Stimulated activated CD8-positive, alpha-beta memory T cell treated with anti-CD3 and anti-CD28 coated beads, Interleukin-4, amount 100 ng/mL, for 4 hours (primary cell): ENCODE measurements at places on chromosomes 2 and 18.

DNA sequence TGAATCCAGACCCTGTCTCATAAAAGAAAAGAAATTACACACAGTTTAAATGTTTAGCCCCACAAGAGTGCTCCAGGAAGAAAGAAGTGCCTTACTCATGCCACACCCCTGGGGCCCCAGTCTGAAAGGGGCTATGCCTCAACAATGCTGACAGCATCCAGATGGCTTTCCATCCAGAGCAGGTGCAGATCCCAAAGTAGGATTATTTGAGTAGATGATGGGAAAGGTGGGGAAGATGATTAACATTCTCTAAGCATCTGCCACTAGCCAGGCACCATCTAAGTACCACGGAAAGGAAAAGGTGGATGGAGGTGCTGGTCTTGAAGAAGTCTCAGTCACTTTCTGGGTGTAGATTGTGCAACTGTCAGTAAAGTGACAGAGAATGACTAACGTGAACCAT lies 16.3 kb downstream of the DPYSL5 start:
- DNase-seq: no peak

DNA sequence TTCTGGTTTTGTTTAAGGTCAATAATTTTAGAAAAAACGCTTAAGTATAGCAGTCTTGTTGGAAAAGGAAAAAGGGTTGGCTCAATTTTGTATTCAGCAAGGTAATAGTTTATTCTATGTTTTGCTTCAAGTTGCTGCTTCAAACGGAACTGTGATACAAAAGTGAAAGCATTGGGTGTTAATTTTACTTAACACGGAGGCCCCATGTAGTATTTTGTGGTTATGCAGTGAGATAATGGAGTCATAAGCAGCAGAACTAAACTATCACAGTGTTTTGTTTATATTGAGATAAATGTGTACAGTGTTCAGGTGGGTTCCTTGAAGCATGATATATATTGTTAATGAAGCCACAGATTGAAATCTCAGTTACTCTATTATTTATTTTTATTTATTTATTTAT lies 67.0 kb upstream of the LYPD6B start:
- no peak for DNase-seq

DNA sequence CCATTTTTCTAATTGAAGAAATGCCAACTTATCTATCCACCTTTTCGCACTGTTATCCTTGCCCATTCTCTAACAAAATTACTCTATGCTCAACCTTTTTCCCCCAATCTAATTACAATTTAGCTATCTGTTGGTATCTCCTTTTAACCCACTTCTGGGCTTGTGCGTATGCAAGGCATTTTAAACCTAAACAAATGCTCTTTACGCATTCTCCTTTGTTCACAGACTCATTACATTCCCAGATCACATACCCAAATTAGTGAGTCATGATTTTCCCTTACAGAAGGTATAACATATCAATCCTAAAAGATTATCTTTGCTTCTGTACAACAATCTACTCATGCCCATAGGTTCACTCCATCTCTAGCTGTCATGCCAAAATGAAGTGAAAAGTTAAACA lies 71.7 kb upstream of the LYPD1 start:
- no peak for DNase-seq

GRCh38 chr2:119827866-119828507 lies 68.3 kb downstream of the PTPN4 start:
- no peak for DNase-seq

DNA sequence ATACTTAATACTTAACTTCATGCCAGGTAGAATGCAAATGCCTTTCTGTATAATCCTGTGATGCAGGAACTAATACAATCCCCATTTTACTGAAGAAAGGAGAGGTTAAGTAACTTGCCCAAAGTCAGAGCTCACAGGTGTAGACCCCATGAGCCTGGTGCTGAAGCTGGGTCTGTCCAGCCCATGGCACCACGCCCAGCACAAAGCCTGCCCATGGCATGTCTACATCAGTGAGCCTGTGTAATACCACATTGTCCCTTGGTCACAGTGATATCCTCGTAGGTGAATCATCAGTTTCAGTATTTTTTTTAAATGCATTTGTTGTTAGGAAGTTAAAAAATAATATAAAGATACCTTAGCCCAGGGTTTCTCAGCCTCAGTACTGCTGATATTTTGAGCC lies 69.9 kb upstream of the MCFD2 start:
- no peak for DNase-seq

DNA sequence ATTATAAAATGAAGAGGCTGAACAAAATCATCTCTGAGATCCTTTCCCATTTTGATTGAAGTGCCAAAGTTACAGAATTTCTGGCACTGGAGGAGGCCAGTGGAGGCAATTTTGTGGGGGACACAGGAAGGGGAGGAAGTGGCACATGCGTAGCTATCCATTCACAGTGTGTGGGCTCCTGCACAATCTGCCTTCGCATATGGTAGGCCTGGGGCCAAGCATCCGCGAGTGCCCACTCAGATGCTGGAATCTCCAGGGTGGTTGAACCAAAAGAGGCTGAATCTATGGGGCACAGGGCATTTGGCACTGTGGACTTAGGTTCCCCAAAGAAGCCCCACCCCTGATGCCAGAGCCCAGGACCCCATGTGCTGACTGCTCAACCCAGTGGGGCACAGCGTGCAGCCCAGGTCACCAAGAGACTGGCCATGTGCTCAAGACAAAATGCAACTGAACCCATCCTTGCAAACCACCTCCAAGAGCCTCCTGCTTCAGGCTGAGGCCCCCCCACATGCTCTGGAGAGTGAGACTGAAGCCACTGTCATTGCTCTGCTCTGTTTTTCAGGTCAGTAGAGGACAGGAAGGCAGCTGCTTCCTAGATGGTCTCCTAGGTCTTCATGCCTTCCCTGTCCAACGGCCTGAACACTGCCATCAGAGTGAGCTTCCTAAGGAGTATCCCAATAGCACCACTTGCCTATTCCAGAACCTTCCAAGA lies 28.5 kb downstream of the ST8SIA5 start:
- no peak for DNase-seq

GRCh38 chr2:64348386-64349130 lies 105.4 kb upstream of the LGALSL start:
- DNase-seq: no peak

- no peak for DNase-seq
Observed at GRCh38 chr2:48129293-48129950, 223.1 kb upstream of the FBXO11 start.

- no peak for DNase-seq
Observed at GRCh38 chr2:227161947-227162346, 2.1 kb downstream of the COL4A4 start.

DNA sequence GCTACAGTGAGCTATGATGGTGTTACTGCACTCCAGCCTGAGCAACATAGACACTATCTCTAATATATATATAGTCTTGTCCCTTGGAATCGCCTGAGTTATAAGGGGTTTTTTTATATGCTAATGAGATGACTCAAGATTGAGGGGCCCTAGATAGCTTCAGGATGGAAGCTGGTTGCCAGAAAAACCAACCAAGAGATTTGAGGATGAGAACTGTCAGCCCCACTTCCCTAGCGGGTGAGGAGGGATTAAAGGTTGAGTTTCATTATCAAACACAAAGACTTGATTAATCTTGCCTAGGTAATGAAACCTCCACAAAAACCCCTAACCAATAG lies 12.6 kb upstream of the GALM start:
- DNase-seq: no peak

GRCh38 chr2:54880428-54880827 lies 157.0 kb downstream of the EML6 start:
- no peak for DNase-seq

DNA sequence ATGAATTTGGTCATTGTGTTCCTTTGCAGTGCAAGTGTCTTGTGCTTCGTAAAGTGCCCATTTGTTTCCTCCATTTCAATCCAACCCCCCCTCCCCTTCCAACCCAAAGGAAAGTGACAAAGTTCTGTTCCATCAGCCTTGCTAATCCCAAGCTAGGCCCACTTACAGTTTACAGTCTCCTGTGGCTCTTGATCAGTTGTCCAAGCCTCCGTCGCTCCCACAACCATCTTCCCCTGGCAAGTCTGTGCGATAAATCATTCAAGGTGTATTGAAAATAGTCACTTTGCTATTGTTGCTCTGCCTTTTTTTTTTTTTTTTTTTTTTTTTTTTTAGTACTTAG lies 6.5 kb downstream of the POU3F3 start:
- no peak for DNase-seq

GRCh38 chr2:181648478-181649155 lies 8.3 kb downstream of the CERKL start:
- DNase-seq: no peak

GRCh38 chr2:229749779-229750178 lies 35.4 kb upstream of the DNER start:
- no peak for DNase-seq

DNA sequence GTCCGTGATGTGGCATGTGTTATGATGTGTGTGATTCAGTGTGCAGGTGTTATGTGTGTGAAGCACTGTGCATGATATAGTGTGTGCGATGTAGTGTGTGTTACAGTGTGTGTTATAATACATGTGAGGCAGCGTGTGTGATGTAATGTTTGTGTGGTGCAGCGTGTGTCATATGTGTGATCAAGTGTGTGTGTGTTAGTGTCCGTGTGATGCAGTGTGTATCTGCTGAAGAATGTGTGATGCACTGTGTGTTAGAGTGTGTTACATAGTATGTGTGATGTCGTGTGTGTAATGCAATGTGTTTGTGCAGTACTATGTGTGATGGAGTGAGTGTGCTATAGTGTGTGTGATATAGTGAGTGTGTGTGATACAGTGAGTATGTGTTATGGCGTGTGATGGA lies 182.8 kb upstream of the SOX11 start:
- no peak for DNase-seq

DNA sequence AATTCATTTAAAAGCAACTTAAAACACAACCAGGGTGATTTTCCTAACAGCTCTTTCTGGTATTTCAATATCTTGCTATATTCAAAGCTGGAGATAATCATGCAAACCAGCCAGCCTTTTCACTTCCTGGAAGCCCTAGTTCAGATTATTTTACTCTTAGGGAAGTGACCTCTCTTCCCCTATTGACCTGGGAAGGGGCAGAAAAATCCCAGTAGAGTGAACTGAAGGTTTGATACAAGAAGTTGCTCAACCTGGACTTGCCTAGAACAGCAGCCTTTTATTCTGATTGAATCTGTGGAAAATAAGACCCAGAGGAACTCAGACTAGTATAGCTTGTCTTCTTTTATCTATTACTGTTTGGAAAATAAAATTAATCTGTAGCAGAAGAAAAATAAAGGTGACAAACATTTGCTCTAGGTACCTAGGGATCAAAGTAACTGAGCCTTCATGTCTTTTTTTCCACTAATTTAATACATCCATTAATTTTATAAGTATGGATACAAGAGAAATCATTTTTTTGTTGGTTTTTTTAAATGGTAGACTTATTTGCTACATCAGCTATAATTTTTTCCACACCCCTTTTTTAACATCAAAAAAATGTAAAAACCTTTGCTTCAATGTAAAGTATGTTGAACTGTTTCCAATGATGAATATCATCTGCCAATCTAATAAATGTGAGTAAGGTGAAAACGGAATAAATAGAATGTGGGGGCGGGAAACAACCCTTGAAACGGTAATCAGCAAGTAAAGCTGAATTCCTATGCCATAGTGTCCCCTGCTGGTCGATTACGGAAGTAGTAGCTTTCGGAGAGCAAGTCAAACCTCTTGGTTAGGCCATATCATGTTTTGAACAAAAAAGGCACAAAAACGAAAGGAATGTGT lies 629.9 kb downstream of the NRXN1 start:
- no peak for DNase-seq

DNA sequence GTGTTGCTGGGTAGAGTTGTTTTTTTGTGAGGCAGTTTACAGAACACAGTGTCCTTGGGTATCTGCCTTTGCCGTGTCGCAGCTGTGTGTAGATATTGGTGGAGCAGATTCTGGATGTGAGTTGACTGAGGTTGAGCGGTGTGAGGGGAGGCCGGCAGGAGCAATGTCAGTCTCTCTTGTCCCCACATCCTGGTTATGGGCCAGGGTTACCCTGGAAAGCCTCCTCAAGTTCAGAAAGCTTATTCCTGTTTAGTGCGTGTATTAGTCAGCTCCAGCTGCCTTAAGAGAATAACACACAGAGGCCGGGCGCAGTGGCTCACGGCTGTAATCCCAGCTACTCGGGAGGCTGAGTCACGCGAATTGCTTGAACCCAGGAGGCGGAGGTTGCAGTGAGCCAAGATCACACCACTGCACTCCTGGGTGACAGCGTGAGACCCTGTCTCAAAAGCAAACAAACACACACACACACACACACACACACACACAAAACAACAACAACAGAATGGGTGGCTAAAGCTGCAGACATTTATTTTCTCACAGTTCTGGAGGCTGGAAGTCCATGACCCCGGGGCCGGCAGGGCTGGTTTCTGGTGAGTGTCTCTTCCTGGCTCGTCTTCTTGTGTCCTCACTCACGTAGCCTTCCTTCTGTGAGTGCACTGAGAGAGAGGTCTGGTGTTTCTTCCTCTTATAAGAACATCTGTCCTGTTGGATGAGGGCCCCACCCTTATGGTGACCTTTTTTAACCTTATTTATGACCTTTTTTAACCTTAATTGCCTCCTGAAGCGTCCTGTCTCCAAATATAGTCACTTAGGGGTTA lies 5.1 kb downstream of the NCK2 start:
- peak; percentile 22 for DNase-seq

GRCh38 chr18:22065311-22065710 lies 104.1 kb upstream of the GATA6 start:
- DNase-seq: no peak

- DNase-seq: no peak
Observed at GRCh38 chr18:34942975-34943374, 98.2 kb upstream of the MAPRE2 start.

GRCh38 chr2:96024336-96025193 lies 10.2 kb downstream of the GPAT2 start:
- DNase-seq: no peak

GRCh38 chr2:21676676-21677075 lies 552.9 kb downstream of the TDRD15 start:
- DNase-seq: no peak

GRCh38 chr2:140154706-140155105 lies 1374.5 kb upstream of the NXPH2 start:
- DNase-seq: no peak

GRCh38 chr18:58732471-58732870 lies 61.2 kb downstream of the MALT1 start:
- no peak for DNase-seq

DNA sequence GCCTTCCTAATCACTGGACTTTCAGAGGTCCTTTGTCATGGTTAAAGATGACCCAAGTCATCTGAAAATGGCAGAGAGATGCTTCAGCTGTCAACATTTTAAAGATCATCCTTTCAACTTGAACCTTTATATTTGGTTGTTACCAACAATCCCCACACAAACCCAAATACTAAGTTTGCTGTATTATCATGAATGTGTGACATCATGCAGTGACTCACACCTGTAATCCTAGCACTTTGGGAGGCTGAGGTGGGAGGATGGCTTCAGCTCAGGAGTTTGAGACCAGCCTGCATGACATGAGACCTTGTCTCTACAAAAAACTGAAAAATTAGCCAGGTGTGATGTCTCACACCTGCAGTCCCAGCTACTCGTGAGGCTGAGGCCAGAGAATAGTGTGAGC lies 55.2 kb upstream of the NRP2 start:
- no peak for DNase-seq

GRCh38 chr2:240397542-240397916 lies 37.9 kb upstream of the GPC1 start:
- no peak for DNase-seq

GRCh38 chr2:32192418-32192817 lies 26.8 kb downstream of the SLC30A6 start:
- DNase-seq: no peak
